ENCODE measurements at places on chromosomes 6 and 20.

GRCh38 chr6:97136626-97137358, 146.2 kb downstream of the MMS22L start:
- no peak for DNase-seq

- peak; percentile 33 for DNase-seq
Observed at GRCh38 chr6:128919412-128920180, 36.7 kb downstream of the LAMA2 start.

DNA sequence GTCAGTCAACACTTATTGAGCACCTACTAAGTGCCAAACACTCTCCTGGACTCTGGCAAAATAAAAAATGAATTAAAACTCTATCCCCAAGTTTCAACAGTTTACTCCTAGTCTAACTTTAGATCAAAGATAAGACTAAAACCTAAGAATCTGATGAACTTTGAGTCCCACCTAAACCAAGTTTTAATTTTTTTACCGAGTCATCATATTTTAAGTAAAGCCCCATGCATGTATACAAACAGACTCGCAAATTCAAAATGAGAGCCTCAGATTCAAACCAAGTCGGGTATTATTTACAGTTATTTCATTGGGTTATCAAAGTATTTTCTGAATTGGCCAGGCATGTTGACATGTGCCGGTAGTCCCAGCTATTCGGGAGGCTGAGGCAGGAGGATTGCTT, 28.2 kb downstream of the BNIP5 start:
- no peak for DNase-seq

DNA sequence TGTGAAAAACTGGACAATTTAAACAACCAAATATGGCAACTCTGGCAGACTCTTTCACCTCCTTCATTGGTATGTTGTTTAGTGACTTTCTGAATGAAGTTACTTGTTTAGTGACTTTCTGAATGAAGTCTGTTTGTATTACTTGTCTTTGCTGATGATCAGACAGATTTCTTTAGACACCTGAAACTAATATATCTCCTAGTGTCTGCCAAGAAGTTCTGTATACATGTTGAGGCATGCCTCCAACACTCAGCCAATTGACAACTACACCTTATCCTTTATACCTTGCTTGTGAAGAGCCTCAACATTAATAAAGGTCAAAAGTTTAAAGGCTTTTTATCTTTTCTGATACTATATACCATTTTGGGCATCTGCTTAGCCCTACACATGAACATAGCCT, 725.4 kb upstream of the EPHA7 start:
- no peak for DNase-seq

- DNase-seq = peak; percentile 89
Observed at GRCh38 chr20:12925210-12925755, 83.5 kb upstream of the SPTLC3 start.

DNA sequence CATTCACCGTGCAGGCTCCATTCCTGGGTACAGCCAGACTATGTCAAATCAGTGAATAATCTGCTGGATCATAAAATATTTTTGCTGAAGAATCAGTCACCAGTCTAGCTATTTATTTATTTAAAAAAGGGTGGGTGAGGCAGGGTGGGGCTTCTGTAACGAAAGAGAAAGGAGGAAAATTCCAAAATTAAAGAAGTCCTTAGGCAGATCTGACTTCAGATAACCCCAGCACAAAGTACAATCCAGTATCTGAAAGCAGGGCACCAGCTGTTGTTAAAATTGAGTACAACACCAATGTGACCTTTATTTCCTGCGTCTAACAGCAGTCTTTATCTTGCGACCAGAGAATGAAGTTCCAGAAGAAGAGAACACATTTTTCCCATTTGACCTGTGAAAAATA, 15.7 kb downstream of the FAM8A1 start:
- DNase-seq = no peak

GRCh38 chr6:127118298-127119101, at the start of gene RSPO3:
TSS of gene RSPO3 (plus strand) at chr6:127118671. CDS start at chr6:127119193, 522 bp downstream.
- DNase-seq = peak; percentile 48

GRCh38 chr6:39852324-39852723, 60.1 kb downstream of the DAAM2 start:
- no peak for DNase-seq

GRCh38 chr6:111763381-111763780, 109.9 kb downstream of the FYN start:
- DNase-seq = peak; percentile 59

- DNase-seq = no peak
Observed at GRCh38 chr6:169970306-169970988, 219.0 kb downstream of the ERMARD start.

- no peak for DNase-seq
Observed at GRCh38 chr20:62876902-62877816, 15.5 kb upstream of the TCFL5 start.

- DNase-seq = no peak
Observed at GRCh38 chr6:24195836-24196597, 70.0 kb downstream of the NRSN1 start.

DNA sequence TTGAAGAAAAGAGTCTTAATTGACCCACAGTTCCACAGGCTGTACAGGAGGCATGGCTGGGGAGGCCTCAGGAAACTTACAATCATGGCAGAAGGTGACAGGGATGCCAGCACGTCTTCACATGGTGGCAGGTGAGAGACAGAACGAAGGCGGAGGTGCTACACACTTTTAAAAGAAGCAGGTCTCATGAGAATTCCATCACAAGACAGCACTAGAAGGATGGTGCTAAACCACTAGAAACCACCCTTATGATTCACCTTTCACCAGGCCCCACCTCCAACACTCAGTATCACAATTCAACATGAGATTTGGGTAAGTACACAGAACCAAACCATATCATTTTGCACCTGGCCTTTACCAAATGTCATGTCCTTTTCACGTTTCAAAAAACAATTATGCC, 20.9 kb downstream of the TAGAP start:
- no peak for DNase-seq
